ENCODE measurements at places on chromosomes 6 and 20.

DNA sequence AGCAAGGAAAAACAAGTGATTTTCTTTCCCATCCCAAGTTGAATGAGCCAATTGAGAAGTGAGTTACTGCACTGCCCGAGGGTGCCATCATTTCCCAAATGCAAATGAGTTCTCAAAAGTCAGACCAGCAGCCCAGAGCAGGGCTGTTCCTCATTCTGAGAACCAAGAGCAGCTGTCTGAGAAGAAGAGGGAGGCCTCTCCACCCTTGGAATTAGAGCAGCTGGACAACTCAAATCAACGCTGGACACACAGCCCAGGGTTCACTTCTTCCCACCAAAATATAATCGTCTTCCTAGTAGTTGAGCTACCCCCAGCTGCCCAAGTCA lies 4.6 kb upstream of the PREX1 start:
- no peak for DNase-seq

GRCh38 chr6:169162752-169163407 lies 90.8 kb downstream of the THBS2 start:
- peak; percentile 98 for DNase-seq

- DNase-seq = no peak
Observed at GRCh38 chr6:18279422-18279821, 15.1 kb upstream of the DEK start.

- no peak for DNase-seq
Observed at GRCh38 chr6:110523451-110524021, 47.1 kb upstream of the SLC22A16 start.

GRCh38 chr6:137191670-137192069 lies 18.2 kb upstream of the IL22RA2 start:
- no peak for DNase-seq

- DNase-seq = peak; percentile 28
Observed at GRCh38 chr6:42158011-42158410, 15.2 kb upstream of the GUCA1A start.

GRCh38 chr20:44720621-44720996 lies 5.4 kb downstream of the CCN5 start:
- peak; percentile 76 for DNase-seq

DNA sequence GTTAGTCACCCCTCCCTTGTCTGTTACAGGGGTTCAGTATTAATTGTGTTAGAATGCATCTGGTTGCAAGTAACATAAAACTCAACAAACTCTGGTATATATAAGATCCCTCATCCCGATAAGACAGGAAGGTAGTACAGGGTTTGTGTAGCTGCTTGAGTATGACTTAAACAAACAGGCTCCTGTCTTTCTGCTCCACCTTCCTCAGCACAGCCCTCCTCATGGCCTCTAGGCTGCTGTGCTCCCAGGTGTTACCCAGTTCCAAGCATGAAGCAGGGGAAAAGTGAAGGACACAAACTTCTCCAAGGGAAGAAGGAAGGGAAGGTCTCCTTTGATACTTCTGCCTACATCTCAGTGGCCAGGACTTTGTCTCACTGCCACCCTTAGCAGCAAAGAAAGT lies 1.4 kb upstream of the RALGAPB start:
- no peak for DNase-seq

DNA sequence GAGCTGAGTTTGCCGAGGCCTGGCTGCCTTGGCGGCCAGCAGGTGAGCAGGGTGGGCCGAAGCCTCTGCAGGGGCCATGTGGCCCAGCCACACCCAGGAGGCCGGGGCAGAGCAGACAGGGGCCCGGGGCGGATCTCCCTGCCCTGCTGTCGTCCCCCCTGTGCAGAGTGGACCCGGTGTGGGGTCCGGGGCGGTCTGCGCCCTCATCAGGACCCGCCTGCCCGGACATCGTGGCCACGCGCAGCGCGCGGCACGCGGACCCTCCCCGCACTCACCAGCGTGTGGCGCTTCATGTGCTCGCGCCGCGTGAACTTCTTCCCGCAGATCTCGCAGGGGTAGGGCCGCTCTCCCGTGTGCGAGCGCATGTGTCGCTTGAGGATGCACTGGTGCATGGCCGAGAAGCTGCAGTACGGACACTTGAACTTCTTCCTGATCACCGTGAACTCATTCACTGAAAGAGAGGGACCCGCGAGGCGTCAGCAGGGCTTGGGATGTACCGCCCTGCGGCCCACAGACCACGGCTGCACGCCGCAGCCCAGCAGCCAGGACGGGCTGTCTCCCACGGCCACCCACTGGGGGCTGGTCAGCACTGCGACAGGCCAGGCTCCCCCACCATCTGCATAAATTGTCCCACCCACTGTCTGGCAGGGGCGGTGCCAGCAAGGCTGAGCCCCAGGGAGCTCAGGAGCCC lies 13.0 kb downstream of the SLC2A4RG start:
- no peak for DNase-seq

- no peak for DNase-seq
Observed at GRCh38 chr20:63706852-63707557, 771 bp downstream of the ARFRP1 start.

DNA sequence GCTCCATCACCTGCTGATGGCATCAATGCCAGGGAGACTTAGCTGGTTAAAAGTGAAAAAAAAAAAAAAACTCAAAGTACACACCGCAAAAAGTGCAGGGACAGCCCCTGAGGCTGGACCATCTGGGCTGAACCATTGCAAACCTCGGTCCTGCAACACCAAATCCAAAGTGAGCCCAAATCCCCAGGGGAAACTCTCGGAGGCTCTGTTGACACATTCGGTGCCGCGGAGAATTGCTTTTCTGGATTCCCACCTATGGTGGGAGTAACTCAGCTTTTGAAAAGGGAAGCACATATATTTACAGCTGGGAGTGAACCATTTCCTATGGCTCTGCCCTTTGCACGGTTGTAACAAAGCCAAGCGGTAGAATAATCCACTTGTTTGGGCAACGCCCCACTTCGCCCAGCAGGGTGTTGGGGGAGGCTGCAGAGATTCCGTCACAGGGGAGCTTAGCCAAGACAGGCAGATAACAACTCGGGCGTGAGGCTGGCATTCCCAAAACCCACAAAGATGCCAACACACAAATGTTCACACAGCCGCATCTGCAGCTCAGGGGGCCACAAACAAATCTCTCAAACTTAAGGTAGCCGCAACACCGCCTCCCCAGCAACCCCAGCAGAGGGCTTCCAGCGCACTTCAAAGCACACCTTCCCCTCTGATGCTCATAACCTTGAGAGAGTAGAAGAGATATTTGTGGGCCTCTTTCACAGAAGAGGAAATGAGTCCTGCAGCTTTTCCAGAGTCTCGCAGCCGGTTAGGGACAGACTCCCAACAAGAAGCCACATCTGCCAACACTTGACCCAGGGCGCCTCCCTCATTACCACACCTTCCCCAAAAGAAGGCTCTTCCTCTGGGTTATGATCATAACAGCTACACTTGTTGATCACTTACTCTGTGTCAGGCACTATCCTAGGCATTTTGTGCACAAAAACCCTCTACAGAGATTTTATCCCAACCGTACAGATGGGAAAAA lies 11.4 kb downstream of the ZC3H12D start:
- DNase-seq = peak; percentile 92

- no peak for DNase-seq
Observed at GRCh38 chr6:29933955-29934354, 8.4 kb upstream of the HLA-A start.

DNA sequence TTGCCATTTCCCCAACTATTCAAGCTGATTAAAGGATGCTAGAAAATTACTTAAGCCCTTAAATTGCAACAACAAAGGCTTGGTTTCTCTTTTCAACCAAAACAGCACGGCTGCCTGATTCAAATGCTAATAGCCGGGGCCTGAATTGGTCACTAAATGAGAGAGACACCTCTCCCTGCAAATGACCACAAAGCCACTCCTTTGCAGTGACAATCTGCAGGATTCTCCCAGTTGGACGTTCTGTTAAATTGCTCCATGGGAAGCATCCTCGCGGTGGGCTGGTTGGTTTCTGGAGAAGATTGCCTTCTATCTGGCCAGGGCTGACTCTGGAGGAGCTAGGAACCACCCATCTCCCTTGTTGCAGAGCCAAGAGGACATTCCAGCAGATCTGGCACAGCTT lies 29.7 kb upstream of the TBXT start:
- no peak for DNase-seq

DNA sequence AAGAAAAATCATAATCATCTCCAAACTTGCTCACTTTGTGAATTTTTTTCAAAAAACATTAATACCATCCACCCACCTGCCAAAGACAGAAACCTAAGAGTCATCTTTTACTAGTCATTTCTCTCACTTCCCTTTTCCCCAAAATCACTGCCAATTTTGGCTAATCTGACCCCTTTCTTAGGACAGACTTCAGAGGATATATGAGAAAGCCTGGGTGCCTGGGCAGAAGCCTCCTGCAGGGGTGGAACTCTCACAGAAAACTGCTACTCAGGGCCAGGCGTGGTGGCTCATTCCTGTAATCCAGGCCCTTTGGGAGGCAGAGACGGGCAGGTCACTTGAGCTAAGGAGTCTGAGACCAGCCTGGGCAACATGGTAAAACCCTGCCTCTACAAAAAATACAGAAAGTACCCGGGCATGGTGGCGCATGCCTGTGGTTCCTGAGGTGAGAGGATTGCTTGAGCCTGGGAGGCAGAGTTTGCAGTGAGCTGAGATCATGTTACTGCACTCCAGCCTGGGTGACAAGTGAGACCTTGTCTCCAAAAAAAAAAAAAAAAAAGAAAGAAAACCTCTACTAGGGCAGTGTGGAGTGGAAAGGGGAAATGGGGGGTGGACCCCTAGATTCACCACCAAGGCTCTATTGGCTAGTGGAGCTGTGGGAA lies 3.8 kb downstream of the DEK start:
- DNase-seq = peak; percentile 26

- DNase-seq = no peak
Observed at GRCh38 chr6:15305496-15305895, 59.6 kb downstream of the JARID2 start.

- peak; percentile 79 for DNase-seq
Observed at GRCh38 chr6:11650025-11650696, 112.6 kb downstream of the TMEM170B start.

DNA sequence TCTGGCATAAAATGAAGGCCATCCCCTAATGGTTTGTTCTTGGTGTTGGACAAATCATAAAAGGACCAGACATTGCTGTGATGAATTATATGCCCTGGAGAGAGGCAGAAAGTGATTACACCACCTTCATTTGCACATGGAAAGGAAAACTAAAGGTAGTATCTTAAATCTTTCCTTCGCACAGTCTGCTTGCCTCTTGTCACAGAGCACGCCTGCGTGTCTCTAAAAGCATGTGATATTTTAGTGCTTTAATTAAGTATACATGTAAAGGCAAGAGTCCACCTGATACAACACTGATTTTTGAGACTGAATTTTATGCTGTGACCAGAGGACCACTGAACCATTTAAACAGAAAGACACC lies 28.8 kb upstream of the PLAGL1 start:
- DNase-seq = no peak

DNA sequence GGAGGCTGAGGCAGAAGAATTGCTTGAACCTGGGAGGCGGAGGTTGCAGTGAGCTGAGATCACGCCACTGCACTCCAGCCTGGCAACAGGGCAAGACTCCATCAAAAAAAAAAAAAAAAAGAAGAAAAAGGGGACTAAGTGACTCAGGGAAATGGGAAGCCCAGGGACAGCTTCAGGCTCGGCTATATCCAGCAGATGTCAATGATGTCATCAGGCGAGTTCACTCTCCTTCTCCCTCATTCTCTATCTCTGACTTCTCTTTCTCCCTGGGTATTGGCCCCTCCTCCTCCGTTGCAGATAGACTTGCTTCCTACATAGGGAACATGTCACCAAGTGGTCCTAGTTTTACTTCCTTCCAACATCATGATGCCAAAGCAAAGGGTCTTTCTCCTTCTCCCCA lies 316.8 kb downstream of the TFAP2C start:
- DNase-seq = no peak

DNA sequence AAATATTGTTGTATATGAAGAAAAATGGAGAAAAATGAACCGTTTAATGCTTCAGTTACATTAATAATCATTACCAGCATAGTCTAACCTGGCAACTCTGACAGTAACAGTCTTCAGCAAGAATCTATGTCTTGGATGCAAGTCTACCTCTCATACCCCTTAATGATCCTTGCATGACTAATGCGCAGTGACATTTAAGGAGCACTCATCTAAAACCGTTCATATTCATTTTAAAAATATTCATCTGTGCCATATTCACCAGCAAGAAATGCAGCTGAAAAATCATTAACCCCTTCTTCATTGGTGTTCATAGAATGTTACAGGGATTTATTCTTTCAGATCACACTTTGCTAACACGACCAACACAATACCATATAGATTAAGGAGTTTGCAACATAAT lies 227.2 kb upstream of the ASCC3 start:
- no peak for DNase-seq

GRCh38 chr6:162709431-162709830 lies 18.1 kb downstream of the PRKN start:
- DNase-seq = no peak

DNA sequence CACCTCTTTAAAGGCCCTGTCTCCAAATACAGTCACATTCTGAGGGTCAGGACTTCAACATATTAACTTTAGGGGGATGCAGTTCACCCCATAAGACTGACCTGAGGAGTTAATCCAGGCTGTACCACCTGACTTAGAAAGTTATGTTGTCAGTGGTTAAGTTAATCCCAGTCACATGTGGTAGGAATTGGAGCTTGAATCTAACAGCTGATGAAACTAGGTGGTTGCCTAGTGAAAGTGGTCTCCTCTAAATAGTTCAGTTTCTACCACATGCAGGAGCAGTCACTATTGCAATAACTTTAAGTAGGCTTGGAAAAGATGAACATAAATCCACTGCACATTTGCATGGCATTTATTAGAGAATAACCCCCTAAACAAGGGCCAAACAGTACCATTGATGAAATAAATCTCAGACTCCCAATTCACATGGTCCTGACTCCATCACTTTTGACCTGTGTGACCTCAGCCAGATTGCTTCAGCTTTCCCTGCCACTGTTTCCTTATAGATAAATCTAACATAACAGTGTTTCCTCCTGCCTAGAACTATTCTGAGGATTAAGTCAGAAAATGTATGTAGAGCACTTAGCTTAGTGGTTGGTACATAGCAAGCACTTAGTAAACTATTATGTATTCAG lies 20.1 kb downstream of the SAMD5 start:
- DNase-seq = no peak

GRCh38 chr6:64100702-64101303 lies 465.2 kb downstream of the PHF3 start:
- no peak for DNase-seq

GRCh38 chr6:155414049-155414448 lies 41.6 kb downstream of the NOX3 start:
- no peak for DNase-seq

- DNase-seq = peak; percentile 55
Observed at GRCh38 chr6:125798734-125799508, 8.2 kb downstream of the NCOA7 start.

DNA sequence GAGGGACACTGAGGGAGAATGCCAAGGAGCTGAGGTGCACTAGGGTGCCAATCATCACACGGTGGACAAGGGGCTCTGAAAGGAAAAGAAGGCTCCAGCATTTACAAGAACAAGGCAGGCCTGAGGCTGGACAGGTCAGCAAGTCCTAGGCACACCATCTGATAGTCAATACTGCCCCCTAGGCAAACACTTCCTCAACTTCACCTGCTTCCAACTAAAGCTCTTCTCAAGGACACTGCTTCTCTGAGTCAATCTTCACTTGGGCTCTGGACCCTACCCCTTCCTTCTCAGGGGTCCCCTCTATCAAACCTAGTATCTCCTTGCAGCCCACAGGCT lies 37.7 kb upstream of the SLC4A11 start:
- no peak for DNase-seq

GRCh38 chr6:28543651-28544610 lies 18.2 kb downstream of the GPX5 start:
- no peak for DNase-seq

All from NCI-H226 (cell line).